Sigmoid colon (tissue), 7 donors: ENCODE measurements at places on chromosomes 1 and 21. TPM values are rescaled to one million over a fixed set of nuclear protein-coding genes. Genes with fewer than 3 reads are reported as not detected.

- DNase-seq: no peak
Observed at GRCh38 chr1:56824271-56824670, 5.1 kb upstream of the FYB2 start.

DNA sequence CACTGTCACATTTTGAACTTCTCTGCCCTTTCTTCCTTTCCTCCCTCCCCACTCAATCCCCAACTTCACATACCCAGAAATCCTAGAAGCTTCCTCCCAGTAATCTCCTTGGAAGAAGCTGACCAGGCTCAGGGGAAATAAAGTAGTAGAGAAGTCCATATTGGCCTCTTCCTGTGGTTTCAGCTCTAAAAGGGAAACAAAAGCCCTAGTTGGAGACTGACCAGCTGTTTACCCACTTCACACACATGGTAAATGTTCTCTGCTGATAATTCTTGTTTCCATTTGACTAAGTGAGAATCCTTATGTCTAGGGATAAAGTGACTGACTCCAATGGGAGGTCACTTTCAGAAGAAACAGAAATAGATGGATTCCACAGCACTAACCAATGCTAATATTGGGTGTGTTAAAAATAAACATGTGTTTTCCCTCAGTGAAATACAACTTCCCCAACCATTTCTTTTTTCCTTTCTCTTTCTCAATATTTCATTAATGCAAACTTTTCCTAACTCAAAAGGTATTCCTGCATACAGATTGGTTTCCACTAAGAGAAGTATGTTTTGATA, 178.9 kb upstream of the DPT start:
- no peak for DNase-seq

- no peak for DNase-seq
Observed at GRCh38 chr1:76075877-76076276, 1.3 kb downstream of the ST6GALNAC3 start.

DNA sequence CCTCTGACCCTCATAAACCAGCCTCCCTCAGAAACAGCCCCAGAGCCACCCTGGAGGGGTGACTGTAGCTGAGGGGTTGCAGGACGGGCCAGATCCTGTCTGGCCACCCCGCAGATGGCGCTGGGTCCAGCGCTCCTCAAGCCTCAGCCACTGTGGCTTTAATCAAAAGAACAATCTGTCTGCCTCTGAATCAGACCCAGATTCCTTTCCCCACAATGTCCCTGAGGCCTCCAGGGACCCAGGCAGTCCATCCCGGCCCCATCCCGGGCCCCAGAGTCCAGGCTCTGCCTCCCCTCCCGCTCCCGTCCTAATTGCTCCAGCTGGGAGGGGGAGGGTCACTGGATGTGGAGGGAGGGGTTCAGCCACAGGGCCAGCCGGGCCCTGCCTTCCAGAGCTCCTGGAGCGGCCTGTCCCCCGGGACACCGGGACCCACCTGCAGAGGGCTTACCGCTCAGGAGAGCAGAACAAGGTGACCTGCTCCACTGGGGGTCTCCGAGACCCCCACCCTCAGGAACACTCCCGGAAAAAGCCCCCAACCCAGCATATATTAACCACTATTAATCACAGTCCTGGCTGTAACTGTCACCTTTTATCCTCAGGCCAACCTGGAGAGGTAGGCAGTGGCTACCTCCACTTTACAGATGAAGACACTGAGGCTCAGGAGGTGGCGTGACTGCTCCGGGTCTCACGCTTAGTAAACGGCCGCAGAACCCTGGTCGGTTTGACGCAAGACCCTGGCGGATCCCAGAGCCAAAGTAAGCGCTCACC, 836 bp upstream of the FBLIM1 start:
- DNase-seq: no peak

- no peak for DNase-seq
Observed at GRCh38 chr1:8562881-8563865, 245.3 kb downstream of the SLC45A1 start.

DNA sequence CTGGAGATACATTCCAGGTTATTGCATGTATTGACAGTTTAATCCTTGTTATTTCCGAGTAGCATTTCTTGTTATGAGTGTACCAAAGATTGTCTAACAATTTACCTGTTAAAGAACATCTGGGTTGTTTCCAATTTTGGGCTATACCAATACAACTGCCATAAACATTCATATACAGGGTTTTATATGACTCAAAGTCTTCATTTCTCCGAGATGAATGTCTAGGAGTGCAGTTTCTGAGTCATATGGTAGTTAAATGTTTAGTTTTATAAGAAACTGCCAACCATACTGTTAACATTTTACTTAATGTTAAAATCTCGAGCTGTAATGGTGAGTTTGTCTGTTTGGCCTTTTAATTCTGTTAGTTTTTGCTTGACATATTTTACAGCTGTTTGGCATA, 10.0 kb downstream of the RAB4A start:
- no peak for DNase-seq

- DNase-seq: no peak
Observed at GRCh38 chr1:151907363-151908139, 1.8 kb downstream of the THEM4 start.

- no peak for DNase-seq
Observed at GRCh38 chr1:15469361-15469760, 6.5 kb upstream of the CELA2B start.

DNA sequence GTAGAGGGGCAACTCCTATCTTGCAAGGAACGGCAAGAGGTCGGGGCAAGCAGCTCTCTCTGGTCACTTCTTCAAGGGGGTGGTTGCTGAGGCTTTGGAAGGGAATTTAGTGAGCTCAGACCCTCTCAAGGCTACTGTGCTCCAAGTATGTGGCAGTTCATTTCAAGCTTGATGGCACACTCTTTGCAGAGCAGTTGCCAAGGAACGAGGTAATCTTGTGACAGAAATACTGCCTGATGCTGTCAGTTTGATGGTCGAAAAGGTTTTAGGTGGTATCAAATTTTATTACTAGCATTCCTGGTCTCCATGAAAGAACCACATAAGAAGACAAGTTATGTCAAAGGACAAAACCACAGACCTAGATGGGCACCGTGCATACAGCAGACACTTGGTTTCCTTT, 13.1 kb downstream of the CFAP298 start:
- no peak for DNase-seq

- peak; percentile 80 for DNase-seq
Observed at GRCh38 chr1:206503591-206504362, 3.6 kb upstream of the RASSF5 start.

- DNase-seq: no peak
Observed at GRCh38 chr1:5009376-5010065, 355.1 kb downstream of the AJAP1 start.

Gene NBPF3
- 4.8 TPM for polyA plus RNA-seq

Gene LIPI
- not detected for polyA plus RNA-seq

Gene GJA4
- polyA plus RNA-seq: not detected

Gene RHCE
- 0.07 TPM for polyA plus RNA-seq
